NT2/D1 (cell line): ENCODE measurements at places on chromosomes 1 and 21.

- no peak for DNase-seq
Observed at GRCh38 chr1:210917560-210918169, 216.3 kb downstream of the KCNH1 start.

DNA sequence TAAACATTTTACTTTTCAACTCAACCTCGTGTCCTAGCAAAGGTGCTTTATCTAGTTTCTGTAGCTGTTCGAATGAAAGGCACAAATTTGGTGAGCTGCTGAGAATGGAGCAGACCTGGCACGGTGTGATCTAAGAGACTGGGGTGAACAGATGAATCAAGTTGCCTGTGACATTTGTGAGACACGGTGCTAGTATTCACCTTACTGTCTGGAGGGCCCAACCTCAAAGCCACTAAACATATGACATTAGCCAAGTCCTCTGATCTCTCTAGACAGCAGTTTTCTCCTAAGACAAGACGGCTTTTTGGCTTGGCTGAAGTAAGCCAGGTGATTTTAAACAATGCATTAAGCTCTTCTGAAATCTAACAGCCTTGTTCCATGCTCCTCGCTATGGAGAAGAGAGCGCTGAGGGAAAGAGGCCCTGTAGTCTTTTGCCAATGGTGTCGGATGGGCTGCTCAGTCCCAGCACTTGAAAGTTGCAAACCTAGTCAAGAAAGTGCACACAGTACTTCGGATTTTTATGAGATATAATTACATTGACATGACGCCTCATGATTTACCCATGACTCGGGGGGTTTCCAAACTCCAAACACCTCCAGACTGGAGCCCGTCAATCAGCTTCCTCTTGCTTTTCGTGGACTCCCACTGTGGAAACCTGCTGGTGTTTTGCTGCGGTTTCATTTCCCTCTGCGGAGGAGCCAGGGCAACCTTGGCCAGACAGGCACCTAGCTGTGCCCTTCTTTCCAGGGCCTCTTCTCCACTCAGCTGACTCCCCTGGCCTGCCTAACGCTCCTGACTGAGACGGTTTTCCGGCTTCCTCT is 794 bp upstream of the TOR3A start:
- DNase-seq: no peak

DNA sequence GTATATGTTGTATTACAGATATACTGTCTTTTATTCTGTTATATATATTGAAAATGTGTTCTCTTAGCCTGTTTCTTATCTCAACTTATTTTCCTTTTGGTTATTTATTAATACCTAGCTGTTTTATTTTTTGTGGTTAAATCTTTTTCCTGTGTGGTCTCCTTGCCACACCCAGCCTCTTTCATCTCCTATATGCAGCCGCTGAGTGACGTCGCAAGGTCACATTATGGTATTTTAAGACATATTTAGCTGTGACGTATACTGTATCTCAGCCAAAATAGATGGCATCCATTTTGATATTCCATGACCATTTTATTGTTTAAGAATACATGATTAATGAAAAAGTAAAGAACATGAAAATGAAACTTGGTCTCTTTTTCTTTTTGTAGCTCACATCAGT is 29.1 kb downstream of the CENPF start:
- DNase-seq: no peak

DNA sequence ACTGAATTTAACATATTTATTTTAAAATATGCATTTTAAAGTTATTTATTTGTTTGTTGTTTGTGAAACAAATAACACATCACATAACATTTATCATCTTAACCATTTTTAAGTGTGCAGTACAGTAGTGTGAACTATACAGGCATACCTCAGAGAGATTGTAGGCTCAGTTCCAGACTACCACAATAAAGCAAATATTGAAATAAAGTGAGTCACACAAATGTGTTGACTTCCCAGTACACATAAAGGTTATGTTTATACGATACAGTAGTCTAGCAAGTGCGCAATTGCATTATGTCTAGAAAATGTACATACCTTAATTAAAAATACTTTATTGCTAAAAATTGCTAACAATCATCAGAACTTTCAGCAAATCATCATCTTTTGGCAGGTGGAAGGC is 739.4 kb upstream of the ADGRL4 start:
- no peak for DNase-seq

DNA sequence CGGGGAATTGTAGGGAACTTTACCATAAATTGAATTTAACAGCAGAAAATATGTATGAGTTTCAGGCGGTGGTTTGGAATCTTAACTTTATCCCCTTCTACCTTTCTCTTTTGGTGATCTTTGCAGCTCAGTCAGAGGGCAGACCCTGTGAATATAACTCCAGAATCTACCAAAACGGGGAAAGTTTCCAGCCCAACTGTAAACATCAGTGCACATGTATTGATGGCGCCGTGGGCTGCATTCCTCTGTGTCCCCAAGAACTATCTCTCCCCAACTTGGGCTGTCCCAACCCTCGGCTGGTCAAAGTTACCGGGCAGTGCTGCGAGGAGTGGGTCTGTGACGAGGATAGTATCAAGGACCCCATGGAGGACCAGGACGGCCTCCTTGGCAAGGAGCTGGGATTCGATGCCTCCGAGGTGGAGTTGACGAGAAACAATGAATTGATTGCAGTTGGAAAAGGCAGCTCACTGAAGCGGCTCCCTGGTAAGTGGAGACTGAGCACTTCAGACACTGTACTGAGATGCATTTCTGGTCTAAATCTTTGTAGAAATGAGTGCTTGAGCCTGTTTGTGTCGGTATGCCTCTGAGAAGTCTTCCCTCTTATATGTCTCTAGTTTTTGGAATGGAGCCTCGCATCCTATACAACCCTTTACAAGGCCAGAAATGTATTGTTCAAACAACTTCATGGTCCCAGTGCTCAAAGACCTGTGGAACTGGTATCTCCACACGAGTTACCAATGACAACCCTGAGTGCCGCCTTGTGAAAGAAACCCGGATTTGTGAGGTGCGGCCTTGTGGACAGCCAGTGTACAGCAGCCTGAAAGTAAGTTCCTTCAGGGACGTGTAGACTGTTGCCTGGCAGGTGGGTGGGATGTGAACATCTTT is 1.5 kb downstream of the CCN1 start:
- DNase-seq: no peak

DNA sequence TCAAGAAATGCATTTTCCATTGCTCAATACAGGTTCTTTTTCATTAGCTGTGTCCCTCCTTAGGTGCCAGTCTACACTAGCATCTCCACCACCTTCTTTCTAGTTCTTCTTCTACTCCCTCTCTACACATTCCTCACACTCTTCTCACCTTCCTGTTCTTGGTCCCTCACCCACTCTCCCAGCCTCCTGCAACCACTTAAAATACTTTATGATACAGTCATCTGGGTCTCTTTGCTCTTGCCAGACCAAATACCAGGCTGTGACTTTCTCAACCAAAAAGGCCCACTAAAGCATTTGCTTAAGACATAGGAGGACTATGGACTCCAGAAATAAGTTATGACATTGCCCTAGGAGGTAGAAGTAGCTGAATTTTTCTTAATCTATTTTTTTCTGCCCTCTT is 35.1 kb downstream of the PIGM start:
- no peak for DNase-seq
